NCI-H1436 treated with DMSO at 0.1 percent for 48 hours (cell line): ENCODE measurements at places on chromosomes 12 and 14.

GRCh38 chr14:79318371-79318770 is 892.9 kb downstream of the DIO2 start:
- no peak for DNase-seq

GRCh38 chr14:73576391-73576790 is 7.4 kb downstream of the ACOT2 start:
- DNase-seq = no peak

DNA sequence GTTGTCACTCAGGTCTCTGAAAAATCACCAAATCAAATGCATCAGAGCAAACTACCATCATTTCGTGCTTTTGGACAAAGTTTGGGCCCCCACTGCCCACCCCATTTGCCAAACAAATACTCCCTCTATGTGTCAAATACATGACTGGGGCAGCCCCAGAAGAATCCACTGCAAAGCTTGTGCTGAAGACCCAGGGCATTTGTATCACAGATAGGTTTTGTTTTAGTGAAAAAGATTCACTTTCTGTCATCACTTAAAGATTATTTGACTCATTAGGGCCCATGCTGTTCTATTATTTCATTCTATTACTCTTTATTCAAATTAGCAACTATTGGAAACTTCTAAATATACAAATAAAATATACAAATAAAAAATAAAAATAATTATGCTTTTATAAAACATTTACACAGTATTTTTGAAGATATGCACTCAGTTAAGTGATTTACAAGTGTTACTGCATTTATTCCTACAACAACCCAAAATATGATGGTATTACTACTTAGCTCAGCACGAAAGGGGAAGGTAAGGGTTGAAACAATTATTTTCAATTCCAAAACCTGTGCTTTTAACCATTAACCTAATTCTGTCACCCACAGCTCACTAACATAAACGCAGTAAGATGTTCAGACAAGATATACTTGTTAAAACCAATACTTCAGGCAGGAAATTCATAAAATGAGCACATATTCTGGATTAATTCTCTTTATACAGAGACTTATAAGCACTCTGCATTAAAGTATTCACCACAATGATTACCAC is 36.5 kb downstream of the LRIG3 start:
- no peak for DNase-seq

DNA sequence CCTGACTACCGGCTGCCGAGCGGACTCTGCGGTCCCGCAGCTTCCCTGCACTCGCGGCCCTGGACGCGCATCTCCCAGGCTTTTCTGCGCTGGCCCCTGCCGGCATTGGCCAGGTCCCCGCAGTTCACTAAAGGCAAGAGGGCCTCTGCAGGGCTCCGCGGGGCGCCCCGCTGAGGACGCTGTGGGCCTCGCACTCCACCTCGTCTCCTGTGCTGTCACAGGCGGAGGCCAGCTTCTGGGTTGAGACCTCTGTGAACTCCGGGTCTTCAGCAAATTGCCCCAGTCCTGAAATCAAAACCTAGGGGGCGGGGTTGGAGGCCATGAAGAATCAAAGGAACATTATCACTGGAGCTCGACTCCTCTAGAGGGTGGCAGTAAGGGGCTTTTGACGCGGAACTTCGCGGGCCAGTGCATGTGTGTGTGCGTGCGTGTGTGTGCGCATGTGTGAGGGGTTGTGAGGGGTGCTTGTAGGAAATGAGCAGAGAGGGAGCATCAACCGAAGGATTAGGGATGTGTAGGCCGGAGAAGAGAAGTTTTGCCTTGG is 68.5 kb upstream of the CAPRIN2 start:
- no peak for DNase-seq

DNA sequence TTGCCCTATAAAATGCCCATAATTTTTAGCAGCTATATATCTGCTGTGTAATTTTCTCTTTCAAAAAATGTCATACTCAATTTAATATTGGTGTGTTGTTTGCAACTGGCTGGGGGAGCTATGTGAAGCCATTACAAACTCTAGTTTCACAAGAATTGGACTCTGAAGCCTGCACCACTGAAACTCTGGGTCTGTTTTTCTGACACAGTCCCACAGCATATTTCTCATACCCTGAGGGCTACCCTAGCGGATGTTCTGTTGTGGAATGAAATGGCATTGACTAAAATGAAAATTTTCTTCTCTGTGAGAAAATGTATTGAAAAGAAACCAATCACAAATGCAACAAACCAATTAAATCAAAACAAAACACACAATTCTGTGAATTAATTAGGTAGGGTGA is 284.6 kb upstream of the NPAS3 start:
- no peak for DNase-seq
